ENCODE measurements at places on chromosomes 6 and 20.

DNA sequence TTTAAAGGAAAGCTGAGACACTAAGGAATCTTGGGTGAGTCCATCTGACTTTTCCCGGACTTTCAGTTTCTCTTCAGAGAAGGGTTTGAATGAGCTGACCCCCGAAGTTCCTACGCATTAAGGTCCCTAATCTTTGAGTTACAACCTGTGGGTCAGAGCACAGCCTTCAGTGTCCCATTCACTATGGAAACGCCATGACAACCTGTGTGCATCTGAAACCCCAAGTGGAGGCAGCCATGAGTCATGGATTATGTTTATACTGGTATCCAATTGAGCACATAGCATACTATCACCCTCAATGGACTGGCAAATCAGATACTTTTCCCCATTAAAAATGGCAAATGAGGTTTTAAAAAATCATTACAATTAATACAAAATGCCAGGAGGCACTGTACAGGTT, 11.4 kb downstream of the MYLK4 start:
- peak; percentile 46 for DNase-seq

DNA sequence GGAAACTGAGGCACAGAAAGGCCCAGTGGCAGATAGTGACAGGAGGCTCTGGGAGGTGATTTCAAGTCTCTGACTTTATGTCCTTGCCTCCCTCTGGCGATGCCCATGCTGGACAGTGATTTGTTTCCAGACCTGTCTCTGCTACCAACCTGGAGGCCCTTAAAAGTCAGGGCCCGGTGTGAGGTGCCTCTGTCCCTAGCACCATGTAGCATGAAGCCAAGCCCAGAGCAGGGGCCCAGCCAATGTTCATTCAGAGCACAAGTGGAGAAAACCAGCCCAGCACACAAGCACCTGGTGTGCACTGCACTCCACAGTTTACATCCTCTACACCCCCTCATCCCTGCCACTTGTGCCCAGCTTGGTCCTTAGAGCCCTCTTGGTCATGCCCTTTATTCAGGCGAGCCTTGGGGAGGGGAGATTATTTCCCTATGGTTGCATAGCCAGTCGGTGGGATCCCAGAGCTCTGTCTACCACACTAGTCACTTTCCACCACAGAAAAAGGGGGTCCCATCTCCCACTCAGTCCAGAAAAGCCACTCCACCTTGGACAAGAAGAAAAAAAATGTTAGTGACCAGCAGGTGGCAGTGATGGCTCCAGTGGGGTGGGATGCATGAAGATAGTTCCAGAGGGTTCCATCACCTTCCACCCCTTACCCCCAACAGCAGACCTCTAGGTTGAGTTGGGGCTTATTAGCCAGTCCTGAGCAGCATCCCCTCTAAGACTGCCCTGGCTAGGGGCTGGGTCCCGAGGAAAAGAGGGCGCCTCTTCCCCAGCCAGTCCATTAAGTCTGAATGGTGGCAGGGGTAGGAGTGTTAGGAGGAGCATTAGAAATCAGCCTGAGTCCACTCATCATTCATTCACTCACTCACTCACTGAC, 30.9 kb downstream of the KIAA1755 start:
- peak; percentile 25 for DNase-seq

DNA sequence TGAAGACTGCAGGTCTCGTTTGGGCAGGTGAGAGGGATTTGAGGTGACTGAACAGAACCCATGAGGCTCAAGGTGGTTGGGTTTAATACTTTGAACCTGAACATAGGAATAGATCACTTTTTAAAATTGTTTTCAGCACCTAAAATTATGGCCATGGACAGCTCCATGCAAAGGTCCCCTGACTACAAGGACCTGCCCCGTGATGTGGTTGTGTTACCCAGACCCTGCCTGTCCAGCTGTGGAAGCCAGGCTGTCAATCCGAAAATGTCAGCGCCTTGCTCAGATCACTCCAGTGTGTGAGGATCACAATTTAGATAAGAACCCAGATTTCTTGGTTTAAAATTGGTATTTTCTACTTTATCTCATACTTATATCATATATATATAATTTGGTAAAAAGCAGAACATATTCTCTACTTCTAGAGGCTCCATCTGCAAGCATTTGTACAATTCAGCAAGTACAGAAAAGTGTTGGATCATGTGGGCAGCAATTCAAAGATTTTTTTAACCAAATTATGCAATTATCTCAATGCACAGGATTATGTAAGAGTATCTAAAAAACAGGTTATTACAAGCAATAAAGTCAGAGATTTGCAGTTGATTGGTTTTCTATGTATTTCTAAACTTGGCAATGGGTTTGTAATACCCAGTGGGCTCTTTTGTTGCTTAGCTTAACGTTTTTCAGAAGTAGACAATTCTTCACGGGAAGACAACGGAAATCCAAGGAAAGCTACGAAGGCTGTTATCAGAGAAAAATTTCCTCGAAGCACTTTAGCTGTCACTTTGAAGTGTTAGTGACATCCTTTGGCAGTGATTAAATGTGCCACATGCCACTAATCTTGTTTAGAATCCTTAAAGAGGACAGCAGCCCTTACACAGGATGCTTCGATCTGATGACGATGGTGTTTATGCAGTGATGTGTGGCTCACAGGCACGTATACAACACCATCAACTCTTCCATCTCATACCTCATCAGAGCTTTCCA, 24.1 kb upstream of the RPS6KA2 start:
- no peak for DNase-seq

- no peak for DNase-seq
Observed at GRCh38 chr6:33688006-33688405, 23.5 kb downstream of the UQCC2 start.

GRCh38 chr6:4506792-4507191, 269.4 kb upstream of the CDYL start:
- no peak for DNase-seq

- no peak for DNase-seq
Observed at GRCh38 chr6:39847221-39847620, 55.0 kb downstream of the DAAM2 start.

- DNase-seq = no peak
Observed at GRCh38 chr20:40563296-40563950, 125.6 kb downstream of the MAFB start.

DNA sequence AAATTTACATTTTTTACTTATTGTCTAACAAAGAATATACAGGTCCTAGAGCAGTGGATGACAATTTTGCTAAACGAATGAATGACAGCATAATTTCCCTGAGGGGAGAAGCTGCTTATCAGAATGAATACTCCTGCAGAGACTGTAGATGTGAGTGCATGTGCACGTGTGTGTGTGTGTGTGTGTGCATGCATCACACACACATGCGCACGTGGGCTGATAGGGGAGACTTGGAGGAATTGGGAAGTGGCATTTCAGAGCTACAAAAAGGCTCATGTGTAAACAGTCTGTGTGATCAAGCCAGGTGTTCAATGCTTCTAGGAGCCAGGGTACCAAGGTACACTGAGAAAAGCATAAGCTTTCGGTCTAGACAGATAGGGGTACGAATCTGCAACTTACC, 93.5 kb upstream of the SASH1 start:
- no peak for DNase-seq

DNA sequence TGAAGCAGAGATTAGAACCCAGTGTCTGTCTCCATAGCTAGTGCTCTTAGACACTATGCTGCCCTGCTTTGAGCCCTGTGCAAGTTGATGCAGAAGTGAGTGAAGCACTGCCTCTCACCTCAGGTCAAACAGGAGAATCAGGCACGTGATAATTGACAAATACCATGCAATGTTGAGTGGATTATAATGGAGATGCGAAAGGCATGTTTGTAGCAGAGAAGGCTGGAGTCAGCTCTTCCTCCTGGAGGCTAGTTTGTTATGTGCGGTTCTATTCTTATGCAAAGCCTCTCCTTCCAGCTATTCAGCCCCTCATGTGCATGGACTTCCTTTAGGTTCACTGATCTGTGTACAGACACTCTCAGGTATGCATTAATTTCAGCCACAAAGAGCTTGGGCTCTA, 108.5 kb downstream of the MANEA start:
- DNase-seq = no peak

DNA sequence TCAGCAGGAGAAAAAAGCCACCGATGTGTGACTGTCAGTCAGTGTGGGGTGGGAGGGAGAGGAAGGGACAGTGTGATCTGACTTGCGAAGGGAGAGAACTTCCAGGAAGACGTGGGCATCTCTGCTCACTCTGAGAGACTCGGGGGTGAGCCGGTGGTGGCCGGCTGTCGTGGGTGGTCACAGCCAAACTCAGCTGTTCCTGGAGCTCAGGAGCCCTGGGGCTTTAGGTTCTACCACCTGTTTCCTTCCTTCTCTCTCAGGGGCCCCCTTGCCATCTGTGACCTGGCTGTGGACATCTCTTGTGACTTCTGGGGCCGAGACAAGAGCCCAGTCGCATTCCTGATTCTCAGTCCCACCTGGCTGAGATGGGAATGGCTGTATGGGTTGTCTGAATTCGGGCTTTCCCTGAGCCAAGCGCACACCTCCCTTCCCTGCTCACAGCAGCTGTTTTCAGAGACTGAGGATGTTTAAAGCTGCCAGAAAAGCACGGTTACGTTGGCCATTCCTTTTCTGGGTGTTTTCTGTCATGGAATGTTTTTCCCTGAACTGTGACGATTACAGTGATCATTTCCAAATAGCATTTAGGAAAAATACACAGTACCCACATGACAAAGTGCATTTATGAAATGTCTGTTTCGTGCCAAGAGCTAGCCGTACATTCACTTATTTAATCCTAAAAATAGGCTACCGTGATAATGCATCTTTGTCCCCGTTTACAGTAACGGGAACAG, 36.5 kb downstream of the SYNJ2 start:
- DNase-seq = no peak

GRCh38 chr20:50034567-50035180, 51.9 kb downstream of the SNAI1 start:
- peak; percentile 80 for DNase-seq

DNA sequence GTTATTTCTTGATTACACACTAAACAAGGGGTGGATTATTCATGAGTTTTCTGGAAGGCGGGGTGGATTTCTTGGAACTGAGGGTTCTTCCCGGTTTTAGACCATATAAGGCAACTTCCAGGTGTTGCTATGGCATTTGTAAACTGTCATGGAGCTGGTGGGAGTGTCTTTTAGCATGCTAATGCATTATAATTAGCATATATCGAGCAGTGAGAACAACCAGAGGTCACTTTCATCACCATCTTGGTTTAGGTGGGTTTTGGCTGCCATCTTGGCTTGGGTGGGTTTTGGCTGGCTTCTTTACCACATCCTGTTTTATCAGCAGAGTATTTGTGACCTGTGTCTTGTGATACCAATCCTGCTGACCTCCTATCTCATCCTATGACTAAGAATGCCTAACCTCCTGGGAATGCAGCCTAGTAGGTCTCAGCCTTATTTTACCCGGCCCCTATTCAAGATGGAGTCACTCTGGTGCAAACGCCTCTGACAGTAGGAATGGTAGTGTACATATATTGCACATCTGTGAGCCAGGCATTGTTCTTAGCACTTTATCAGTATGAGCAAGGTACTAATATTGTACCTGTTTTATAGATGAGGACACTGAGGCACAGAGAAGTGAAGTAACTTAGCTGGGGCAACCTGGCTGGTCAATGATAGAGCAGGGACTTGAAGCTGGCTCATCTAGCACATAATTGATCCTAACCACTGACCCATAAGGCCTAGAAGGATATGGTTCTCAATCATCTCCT, 203.7 kb downstream of the NFATC2 start:
- no peak for DNase-seq

DNA sequence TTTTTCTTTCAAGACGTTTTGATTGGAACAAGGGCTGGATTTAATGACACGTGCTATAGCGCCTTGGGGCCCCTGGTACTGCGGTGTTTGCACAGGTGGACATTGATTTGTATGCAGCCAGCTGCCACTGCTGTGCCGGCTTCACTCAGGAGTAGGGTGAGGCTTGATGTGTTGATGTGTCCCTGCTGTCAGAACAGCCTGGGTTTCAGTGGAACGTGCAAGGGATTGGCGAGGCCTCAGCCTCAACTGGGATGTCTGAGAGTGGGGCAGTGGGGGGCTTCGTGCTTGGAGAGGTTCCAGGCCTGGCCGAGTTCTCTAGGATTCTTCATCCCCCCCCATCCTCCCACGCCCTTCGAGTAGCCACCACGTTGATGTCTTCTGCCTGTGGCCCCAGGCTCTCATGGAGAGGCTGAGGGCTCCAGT, 23.0 kb downstream of the PYGB start:
- no peak for DNase-seq

- no peak for DNase-seq
Observed at GRCh38 chr6:105153676-105154075, 26.1 kb downstream of the POPDC3 start.

DNA sequence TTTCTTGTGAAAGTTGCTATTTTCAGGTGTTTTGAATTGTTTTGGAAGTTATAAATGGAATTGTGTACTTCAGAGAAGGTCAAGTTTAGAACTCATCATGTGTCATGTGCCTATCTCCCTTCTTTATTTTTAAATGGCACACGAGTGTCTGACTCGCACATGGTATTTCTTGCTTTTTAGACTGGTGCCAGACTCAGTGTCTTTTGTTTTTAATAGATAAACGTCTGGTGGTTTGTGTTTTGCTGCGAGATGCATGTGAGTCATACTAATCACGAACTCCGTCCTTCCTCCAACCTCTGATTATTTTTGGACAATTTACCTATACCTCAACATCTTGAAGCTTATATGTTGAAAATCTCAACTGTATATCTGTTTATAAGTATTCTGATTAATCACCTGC, 292.1 kb downstream of the CDKAL1 start:
- DNase-seq = no peak

- DNase-seq = no peak
Observed at GRCh38 chr6:80304014-80304413, 197.5 kb downstream of the BCKDHB start.

DNA sequence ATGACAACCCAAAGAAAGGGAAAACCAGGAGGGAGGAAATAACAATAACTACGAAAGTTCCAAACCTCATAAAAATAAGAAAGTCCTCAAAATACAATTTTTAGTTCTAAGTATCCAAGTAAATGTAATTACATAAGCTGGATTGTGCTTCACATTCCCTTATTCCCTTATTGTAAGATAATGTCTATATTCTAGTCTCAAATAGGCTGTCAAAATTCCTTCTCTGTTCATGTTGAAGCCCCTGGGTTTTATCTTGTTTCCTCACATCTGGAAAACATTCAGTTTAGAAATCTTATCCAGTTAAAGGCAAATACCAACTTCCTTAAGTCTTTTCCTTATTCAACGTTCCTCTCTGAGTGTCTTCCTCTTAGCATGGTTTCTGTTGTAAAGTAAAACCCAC, 282.3 kb downstream of the CD109 start:
- no peak for DNase-seq

DNA sequence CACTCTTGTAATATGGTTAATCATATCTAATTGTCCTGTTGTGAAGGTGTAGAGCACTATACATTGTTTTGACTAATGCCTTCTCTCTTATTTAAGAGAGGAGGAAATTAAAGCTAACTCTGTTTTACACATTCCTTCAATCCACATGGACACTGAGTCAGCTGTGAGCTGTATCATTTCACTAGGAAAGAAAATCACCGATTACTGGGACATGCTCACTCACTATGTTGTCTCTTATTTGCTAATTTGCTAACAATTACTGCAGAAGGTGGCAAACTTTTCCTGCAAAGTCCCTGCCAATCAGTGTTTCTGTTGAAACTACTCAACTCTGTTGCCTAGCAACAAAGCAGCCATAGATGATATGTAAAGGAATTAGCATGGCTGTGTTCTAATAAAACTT, 98.2 kb downstream of the BCAS1 start:
- no peak for DNase-seq
